HS-27A (cell line): ENCODE measurements at places on chromosomes 13 and 19.

DNA sequence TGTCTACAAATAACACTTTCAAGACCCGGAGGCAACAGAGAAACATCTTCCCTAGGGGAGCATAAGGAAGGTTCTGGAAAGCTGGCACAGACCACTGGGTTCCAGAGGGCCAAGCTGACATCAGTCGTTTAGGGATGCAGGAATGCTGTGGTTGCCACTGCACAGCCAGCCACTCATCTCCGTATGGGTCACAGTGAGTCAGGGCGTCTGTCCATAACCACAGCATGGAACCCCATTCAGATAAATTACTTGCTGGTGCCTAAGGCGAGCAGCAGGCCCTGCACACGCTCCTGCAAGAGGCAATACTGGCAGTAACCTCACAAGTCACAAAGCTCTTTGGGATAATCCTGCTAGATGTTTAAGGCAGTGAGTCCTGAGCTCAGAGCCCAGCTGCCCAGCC lies 140.9 kb upstream of the UBL3 start:
- peak; percentile 60 for DNase-seq

- DNase-seq, result no peak
These were observed 1446.8 kb downstream of the UQCRFS1 start for GRCh38 chr19:27765912-27766725.

DNA sequence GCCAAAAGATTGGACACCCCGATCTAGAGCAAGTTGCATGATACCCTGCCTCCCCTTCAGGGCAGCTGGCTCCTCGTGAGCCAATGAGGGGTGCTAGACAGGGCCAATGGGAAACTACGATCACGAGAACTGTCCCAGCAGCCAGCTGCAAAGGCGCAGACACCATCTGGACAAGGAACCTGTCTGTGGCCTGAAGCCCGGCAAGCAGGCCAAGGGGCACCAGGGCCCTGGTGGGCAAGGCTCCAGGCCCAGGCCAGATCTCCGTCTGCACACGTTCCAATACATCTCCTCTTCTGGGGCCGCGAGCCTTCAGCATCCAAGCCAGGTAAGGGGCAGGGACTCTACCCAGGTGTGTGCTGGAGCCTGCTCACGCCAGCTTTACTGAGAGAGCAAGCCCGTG lies 20.2 kb downstream of the MED26 start:
- DNase-seq, result no peak

DNA sequence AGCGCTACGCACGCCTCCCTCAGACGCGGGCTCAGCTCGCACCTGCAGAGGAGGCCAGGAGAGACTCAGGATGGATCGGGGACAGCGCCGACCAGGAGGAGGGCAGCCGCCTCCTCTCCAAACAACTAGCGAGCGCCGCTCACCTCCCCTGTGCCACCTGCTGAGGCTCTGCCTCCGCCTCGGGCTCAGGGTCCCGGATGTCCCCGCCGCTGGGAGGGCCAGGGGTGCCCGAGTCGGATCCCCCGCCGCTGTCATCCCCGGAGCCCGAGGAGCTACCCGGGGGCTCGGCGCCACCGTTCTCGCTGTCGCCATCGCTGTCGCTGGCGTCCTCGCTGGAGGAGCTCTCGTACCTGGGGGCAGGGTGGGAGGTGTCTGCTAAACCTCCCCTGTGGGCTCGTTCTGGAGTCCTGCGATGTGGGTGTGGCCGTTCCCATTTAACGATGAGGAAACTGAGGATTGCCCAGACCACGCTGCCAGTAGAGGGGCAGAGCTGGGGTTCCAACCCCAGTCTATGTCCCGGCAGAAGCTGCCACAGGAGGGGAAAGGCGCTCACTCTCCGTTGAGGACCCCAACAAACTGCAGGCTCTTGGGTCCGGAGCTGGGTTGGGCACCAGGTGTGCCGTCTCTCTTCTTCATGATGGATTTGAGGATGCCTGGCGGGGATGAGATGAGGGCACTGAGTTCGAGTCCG lies 9.2 kb downstream of the KANK3 start:
- DNase-seq, result no peak

DNA sequence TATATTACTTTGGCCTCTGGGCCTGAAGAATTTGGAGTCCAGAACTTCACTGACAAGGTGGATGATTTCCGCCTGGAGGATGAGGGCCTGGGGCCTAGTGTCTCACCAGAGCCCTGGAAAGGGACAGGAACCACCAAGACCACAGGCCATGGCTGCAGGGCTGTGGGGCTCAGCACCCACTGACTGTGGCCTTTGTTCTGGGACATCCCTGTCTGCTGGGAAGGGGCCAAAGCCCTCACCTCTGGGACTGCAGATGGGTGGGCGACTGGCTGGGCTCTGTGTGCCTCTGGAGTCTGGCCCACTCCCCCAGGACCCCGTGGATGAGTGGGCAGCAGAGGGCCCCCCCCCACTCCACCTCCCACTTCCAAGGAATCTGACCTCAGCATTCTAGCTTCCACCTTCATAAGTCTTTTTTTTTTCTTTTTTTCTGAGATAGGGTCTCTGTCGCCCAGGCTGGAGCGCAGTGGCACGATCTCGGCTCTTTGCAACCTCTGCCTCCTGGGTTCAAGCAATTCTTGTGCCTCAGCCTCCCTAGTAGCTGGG lies 20.3 kb downstream of the CHST8 start:
- no peak for DNase-seq

GRCh38 chr19:37243206-37243632 lies 25.2 kb downstream of the ZNF383 start:
- DNase-seq, result no peak

DNA sequence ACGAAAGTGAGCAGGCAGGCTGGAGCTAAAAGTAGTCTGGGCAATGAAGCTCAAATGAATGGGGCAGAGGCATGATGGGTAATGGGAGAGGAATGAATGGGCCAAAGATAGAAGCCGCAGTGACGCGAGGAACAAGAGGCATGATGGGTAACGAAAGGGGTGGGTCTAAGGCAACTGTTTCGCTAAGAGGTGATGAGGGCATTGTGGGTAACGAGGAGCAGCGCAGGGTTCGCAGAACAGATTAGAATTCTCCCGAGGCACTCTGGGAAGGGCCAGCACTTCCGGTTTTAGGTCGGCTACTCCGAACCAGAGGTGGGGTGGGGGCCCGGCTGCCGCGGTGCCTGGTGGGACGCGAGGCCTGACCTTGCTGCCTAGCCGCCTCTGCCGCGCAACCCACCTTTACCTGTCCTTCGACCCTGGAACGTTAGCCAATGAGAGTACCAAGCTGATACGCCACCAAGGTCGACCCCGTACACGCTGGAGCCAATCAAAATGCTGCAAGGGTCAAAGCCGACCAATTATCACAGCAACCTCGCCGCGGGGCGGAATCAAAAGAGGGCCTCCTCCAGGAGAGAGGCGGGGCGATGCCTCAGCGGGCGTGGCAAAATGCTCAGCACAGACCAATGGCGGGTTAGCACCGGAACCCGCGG lies 563 bp upstream of the TOMM40 start:
- DNase-seq, result peak; percentile 100
